ENCODE measurements at places on chromosomes 3 and 15.

DNA sequence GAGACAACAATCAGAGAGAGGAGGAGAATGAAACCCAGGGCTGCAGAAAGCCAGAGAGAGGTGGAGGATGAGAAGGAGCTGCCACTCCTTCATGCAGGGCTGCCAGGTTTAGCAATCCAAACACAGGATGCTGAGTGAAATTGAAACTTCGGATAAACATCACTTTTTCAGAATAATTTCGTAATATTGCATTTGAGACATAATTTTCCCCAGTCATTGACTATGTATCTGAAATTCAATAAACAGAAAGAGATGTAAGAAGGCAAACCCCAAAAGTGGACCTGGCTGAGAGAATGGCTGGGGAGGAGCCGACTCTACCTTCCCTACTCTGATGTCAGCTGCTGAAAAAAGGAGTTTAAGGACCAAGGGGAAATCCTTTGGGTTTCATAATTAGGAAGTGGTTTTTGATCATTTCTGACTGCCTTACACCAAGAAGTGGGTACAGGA, 33.8 kb downstream of the SLC9A9 start:
- no peak for DNase-seq

GRCh38 chr15:79623488-79623887, 191.4 kb downstream of the MINAR1 start:
- DNase-seq, result no peak

GRCh38 chr15:58501636-58502188, 69.9 kb downstream of the LIPC start:
- DNase-seq, result no peak

GRCh38 chr3:178263236-178263916, 272.9 kb upstream of the KCNMB2 start:
- no peak for DNase-seq

GRCh38 chr3:184761976-184762375, 50.0 kb upstream of the VPS8 start:
- DNase-seq, result no peak

DNA sequence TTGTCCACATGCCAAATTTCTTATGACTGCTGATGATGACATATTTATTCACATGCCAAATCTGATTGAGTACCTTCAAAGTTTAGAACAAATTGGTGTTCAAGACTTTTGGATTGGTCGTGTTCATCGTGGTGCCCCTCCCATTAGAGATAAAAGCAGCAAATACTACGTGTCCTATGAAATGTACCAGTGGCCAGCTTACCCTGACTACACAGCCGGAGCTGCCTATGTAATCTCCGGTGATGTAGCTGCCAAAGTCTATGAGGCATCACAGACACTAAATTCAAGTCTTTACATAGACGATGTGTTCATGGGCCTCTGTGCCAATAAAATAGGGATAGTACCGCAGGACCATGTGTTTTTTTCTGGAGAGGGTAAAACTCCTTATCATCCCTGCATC, 17.3 kb downstream of the B3GNT5 start:
- DNase-seq, result no peak

GRCh38 chr3:9867106-9867505, 12.9 kb downstream of the CIDEC start:
- DNase-seq, result no peak

- DNase-seq, result no peak
These were observed 39.3 kb downstream of the CHRD start for GRCh38 chr3:184419171-184419570.

DNA sequence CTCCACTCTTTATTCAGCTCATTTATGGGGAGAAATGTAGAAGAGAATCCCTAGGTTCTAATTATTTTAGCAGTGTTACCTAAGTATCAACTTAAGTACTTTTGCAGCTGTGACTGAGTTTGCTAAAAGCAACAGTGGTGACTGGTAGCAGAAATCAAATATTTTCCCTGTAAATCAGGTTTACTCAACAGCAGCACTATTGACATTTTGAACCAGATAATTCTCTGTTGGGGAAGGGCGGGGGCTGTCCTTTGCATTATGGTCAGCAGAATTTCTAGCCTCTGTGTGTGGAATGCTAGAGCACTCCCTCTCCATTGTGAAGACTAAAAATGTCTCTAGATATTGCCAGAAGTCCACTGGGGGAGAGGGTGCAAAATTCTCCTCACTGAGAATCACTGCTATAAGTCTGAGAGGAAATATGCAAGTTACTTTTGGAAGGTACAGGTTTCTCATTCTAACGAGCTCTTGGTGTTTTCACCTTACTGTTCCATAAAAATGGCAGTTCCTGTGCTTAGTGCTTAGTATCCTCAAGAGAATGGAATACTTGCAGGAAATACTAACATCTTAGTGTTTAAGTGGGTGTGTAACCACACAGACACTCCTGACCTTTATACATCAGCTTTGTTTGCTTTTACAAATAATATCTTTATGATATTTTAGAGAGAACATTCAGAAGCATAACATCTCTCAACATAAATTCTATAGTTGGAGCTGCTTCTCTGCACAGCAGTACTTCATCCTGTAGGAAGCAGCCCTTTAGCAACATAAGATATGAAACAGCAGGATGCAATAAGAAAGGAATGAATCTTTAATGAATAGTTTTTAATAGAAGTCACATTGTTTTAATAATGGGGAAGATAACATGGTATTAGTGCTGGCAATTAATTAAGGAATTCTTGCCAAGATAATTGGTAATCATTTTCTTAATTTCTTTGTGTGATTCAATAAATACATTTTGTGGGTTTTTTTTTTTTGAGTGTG, 246.5 kb upstream of the GOLIM4 start:
- DNase-seq, result no peak

DNA sequence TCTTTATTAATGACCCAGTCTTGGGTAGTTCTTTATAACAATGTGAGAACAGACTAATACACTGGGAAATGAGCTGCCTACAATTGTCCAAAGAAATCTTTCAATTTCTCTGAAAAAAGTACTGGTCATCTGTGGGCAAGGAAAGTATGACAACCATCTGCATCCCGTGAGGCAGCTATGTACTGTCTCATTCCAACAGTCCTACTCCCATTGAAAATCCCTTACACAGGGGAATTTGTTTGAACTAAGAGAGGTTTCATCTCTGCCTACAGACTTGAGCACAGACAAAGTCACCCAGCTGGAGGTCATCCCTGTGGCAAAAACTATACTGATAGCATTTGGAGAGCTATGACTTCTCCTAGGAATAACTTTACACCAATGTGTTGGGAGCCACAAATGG, 27.1 kb downstream of the SHC4 start:
- no peak for DNase-seq

- no peak for DNase-seq
These were observed 11.2 kb downstream of the MYD88 start for GRCh38 chr3:38149708-38150107.

- DNase-seq, result no peak
These were observed 275.8 kb downstream of the SATB1 start for GRCh38 chr3:18149386-18149785.

GRCh38 chr15:34365091-34365825, 1.7 kb downstream of the LPCAT4 start:
- no peak for DNase-seq

DNA sequence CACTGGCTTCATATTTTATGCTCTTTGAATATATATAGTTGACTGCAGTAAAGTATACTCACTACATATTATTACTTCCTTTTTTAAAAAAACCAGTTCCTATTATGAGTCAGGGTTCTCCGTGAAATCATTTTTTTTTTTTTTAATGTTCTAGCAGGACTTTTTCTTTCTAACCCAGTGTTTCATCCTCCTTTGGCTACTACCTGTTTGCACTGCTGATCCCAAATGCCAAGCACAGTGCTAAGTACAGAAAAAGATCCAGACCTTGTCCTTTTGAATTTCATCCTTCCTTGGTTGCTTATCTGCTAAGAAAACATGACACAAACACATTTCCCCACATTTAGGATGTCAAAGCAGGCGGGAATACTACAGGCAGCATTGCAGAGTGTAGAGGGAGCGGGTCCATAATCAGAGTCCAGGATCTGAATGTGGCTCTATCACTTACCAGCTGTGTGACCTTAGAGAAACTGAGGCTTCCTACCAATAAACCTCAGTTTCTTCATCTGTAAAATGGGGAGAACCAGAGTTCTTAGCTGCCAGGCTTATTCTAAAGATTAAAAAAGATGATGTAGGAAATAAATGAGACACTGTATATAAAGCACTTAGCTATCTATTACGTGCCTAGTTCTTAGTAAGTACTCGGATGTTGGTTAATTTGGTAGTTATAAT, 37.2 kb upstream of the ANPEP start:
- no peak for DNase-seq

DNA sequence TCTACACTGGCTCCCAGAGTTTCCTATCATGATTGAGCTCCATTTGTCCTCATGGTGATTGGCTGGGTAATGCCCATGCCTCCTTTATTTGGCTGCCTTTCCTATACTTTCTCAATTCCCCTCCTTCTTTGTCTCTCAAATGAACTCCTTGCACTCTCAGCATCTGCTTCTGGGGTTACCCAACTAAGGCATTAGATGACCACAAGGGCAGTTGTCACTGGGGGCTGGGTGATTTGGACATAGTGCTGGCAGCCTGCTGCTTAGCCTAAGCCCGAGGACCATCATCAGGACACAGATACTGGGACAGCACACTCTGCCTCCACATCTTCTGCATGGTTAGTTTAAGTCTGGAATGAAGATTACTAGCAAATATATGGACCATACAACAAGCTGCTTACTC, 49.2 kb upstream of the LRRFIP2 start:
- DNase-seq, result no peak

GRCh38 chr3:76044601-76045600, 259.6 kb upstream of the ZNF717 start:
- no peak for DNase-seq

GRCh38 chr15:48642795-48643194, 2.7 kb downstream of the FBN1 start:
- no peak for DNase-seq

DNA sequence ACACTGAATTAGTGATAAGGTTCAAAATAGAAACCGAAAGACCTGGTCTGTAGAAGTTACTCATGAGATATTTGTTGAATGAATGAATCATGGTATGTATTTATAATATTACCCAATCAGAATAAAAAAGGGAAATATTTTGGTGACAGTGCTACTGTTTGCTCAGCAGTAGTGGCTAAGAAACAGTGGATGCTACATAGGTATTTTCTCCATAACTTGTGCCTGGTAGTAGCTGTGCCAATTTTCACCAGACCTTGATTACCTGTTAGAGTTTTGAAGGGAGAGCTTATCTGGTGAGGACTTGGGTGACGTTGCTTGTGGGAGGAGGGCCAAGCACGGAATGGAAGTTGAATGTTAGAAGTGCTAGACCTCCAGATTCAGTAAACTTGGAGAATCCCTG, 14.3 kb downstream of the LIMD1 start:
- DNase-seq, result no peak

DNA sequence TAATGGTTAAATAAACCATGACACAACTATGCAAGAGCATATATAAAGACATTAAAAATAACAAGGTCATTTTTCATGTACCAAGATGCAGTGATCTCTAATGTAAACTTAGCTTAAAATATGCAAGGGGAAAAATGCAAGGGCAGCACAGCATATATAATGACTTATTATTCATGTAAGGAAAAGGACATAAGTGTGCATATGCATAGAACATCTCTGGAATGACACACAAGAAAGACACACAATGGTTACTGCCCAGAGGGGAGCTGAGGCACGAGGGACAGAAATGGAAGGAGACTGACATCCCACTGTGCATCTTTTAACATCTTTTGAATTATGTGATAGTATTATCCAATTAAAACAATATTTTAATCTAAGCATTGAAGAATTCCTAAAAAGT, 79.0 kb downstream of the FHIT start:
- no peak for DNase-seq

Data from DMS79 (cell line).